ENCODE measurements at places on chromosomes 4 and X.

- no peak for DNase-seq
Measured at GRCh38 chrX:149759824-149760223, 14.0 kb upstream of the HSFX1 start.

DNA sequence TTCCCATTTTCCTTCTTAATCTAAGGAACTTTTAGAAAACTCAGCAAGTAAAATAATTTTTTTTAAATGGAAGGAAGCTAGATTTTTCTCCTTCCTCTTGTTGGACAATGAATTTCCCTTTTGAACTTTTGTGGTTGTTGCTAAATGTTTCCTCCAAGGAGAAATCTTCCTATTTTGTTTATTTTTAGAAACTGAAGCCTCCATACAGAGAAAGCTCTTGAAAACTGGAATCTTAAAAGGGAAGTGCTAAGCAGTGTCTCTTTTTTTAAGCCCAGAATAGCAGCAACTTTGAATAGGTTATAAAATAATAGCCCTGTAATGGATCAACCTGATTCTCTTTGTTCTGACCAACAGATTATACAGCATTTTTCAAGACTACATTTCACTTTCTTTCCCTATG lies 15.1 kb upstream of the DCLK2 start:
- no peak for DNase-seq

- no peak for DNase-seq
Measured at GRCh38 chr4:84908876-84909275, 57.6 kb downstream of the WDFY3 start.

DNA sequence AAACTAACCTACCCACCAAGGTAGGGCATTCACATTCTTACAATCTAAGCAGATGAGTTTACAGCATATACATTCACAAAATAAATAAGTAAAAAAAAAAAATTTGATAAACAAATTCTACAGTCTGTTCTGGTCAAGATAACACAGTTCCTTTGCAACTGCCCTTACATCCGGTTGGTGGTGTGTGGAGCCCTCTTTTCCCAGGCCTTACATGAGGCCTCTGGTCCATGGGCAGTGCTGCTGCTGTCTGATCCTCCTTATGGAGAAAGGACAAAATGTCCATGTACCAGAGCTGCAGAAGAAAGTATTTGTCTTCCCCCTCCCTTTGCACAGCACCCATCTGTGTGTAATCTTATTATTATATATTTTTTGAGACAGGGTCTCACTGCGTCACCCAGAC lies 2.2 kb upstream of the SEPTIN11 start:
- DNase-seq, result no peak

- DNase-seq, result no peak
Measured at GRCh38 chr4:88793475-88793874, 95.8 kb upstream of the NAP1L5 start.

DNA sequence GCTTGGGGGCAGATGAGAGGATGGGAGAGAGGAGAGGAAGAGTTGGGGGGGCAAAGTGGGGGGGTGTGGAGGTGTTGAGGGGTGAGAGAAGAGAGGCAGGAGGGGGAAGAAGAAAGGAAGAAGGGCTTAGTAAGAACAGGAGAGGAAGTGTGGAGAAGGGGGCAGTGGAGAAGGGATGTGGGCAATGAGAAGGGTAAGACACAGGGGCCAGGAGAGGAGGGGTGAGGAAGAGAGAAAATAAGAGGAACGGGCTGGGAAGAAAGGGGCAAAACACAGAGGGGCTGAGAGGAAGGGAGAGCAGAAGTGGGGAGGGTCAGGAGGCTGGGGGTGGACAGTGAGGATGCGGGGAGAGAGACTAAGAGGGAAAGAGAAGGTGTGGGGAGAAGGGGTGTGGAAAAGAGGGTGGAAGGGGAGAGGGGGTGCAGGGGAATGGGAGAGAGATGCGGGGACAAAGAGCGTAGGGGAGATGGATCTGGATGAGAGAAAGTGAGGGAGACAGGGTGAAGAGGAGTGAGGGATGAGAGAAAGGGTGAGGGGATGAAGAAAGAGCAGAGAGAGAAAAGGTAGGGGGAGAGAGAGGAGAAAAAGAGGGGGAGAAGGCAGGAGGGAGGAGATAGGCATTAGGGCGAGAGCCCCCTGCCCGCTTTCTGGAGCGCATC lies 12.9 kb downstream of the SH3KBP1 start:
- no peak for DNase-seq

DNA sequence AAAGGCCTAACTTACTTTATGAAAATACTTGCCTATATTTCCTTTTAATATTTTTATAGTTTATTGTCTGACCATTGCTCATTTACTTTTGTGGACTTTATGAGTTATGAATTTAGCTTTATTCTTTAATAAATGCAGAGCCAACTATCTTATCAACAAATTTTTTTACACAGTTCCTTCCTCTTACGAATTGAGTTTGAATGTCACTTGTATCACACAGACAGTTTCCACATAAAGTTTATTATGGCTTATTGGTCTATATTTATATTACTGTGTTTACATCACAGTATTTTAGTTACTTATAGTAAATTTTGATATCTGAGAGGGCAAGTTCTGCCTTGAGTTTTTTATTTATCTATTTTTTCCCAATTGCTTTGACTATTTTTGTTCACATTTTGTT lies 450.6 kb downstream of the C4orf33 start:
- DNase-seq, result no peak

- DNase-seq, result no peak
Measured at GRCh38 chr4:182409271-182409670, 166.1 kb downstream of the TENM3 start.

GRCh38 chr4:70359115-70359661 lies 1.4 kb upstream of the SMR3A start:
- no peak for DNase-seq

- DNase-seq, result no peak
Measured at GRCh38 chr4:147768113-147768512, 36.2 kb downstream of the ARHGAP10 start.

- DNase-seq, result no peak
Measured at GRCh38 chr4:39910064-39910463, 67.6 kb downstream of the PDS5A start.

DNA sequence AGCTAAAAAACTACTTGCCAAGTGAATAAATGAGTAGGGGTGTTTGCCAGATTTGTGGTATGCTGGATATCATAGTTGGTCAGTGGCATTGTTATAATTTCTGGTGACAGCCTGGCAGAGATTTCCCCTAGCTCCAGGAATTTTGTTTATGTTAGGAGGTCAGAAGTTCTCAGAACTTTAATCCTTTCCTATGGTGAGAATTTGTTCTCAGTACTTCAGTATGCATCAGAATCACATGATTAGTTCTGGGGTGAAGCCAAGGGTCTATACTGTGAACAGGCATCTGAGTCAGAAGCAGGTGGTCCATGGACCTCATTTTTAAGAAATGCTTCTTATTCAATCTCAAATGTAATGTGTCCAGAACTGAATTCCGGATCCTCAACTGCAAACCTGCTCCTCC lies 10.5 kb downstream of the RASSF6 start:
- no peak for DNase-seq

- DNase-seq, result no peak
Measured at GRCh38 chr4:6504900-6505496, 32.6 kb upstream of the PPP2R2C start.

GRCh38 chrX:13697455-13697854 lies 8.5 kb downstream of the RAB9A start:
- no peak for DNase-seq

GRCh38 chr4:80540349-80540748 lies 204.8 kb downstream of the CFAP299 start:
- no peak for DNase-seq

- no peak for DNase-seq
Measured at GRCh38 chr4:123696687-123697086, 300.1 kb downstream of the SPRY1 start.

- DNase-seq, result no peak
Measured at GRCh38 chr4:173519111-173520101, 10.6 kb downstream of the HAND2 start.

DNA sequence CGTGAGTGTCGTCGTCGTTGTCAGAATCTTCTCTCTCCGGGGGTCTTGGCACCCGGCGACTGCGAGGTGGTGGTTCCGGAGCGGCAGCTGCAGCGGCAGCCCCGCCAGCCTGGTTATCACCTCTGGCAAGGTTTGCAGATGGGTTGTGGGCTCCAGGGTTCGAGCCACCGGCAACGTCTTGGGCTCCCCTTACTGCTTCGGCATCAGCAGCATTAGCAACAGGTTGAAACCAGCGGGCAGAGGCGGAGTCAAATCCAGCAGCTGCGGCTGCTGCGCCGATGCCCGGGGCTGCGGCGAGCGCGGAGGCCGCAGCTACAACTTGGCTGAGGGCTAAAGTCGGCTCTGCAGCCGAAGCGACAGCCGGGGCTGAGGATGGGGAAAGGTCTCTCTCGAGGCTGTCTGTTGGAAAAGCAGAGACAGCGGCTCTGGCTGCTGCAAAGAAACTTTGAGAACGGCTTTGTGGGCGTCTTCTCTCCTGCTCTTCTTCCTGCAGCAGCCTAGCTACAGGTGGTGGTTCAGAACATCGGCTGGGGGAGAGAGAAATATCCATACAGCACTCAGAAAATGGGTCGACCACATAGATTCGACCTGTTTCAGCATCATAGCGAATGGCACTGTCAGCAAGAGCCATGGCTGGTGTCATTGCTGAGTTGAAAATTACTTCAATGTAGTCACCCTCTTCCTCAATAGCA lies 3.6 kb downstream of the IRS4 start:
- no peak for DNase-seq

- DNase-seq, result no peak
Measured at GRCh38 chr4:30756553-30756952, 36.4 kb downstream of the PCDH7 start.

GRCh38 chr4:158884280-158884679 lies 115.5 kb downstream of the FNIP2 start:
- DNase-seq, result no peak

DNA sequence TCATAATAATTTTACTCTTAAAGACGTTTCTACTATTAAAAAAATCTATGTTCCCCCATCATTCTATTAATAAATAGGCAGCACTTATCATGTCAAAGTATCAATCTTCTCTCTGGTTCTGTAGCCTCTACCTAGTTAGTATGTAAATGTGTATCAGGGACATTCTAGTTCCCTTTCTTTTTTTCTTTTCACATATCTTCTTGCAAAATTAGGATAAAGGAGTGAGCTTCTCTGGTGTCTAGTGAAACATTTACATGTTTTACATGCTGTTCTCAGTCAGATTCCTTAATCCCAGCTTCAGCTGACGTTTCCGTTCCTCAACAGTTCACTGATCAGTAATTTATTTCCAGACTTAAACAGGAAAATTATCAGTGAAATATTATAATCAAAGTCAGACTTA lies 11.8 kb downstream of the PCDH10 start:
- DNase-seq, result no peak

- no peak for DNase-seq
Measured at GRCh38 chr4:122170775-122171174, 18.6 kb downstream of the BLTP1 start.

DNA sequence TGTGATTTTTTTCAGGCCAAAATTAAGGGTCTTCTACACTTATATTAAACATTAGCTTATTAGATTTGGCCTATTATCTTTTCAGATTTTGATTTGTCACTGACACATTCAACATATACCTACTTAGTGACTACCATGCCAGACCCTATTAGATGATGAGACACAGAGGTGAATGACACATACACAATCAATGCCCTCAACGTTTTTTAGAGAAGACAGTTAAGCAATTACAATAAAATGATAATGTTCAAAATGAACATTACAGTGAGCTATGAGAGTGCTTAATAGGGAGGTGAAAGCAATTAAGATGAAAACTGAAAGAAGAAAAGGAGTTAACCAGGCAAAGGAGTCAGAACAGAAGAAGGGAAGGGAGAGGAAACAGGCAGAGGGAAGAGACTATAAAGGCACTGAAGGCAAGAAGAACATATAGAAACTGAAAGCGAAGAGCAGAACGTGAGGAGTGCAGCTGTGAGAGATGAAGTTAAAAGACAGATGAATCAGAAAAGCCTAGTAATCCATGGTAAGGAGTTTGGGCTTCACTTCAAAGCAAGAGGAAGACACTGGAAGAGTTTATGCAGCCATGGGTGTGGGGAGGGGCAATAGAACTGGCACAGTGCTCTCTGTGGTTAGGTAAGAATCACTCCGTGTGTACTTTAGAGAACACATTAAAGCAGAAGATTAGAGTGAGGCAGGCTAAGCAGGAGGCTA lies 119.0 kb downstream of the REELD1 start:
- peak; percentile 2 for DNase-seq

GRCh38 chr4:3302786-3303564 lies 10.2 kb downstream of the RGS12 start:
- no peak for DNase-seq

- DNase-seq, result no peak
Measured at GRCh38 chr4:101114936-101115372, 232.4 kb downstream of the PPP3CA start.

- DNase-seq, result no peak
Measured at GRCh38 chr4:86449746-86450588, 90.1 kb upstream of the MAPK10 start.

GRCh38 chrX:36650622-36651021 lies 357.5 kb upstream of the FAM47C start:
- DNase-seq, result no peak

DNA sequence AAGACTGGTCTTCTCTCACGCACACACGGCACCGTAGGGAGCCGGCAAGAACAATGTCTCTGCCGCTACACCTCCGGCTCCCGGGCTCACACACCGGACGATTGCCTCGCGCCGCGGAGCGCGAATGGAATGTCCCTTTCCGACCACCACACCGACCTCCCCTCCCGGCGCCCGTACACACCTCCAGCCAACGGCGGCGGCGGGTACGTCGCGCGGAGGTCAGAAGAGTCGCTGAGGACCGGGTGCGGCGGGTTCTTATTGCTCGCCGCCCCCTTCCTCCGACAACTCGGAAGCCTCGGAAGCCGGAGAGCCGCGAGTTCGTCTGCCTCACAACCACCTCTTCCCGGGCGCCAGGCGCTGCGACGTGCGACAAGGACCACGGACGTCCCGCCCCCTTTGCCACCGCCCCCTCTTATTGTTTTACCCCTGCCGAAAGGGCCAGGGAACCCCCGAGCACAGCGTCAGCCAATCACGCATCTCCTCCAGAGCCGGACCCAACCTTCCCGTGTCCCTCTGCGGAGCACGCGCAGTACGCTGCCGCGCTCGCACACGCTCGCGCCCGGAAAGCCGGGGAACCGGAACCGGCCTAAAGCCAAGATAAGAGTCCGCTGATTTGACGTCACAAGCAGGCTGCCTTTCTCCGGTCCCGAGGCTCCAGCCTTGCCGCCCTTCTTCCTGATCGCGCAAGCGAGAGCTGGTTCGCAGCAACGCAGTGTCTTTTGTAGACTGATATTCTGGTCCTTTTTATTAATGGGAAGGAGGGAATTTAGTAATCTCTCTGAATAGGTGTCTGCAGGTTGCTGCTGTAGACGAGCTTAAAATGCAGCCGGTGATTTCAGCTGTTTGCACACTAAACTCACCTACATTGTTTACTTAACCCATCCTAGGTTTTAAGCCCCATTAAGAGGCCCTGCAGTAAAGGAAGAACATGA lies at the start of gene G3BP2:
TSS of gene G3BP2 (minus strand) at position 385 of the 932 bp plus-strand sequence. CDS start 11,386 bp downstream, outside the sequence.
- DNase-seq, result peak; percentile 93

GRCh38 chr4:118918388-118918787 lies 29.7 kb downstream of the SYNPO2 start:
- no peak for DNase-seq

GRCh38 chr4:118265312-118266144 lies 87.3 kb downstream of the PRSS12 start:
- DNase-seq, result peak; percentile 15

Measured in stimulated activated CD4-positive, alpha-beta T cell treated with anti-CD3 and anti-CD28 coated beads, Interleukin-4, amount 100 ng/mL, for 4 hours (primary cell).